Activated CD4-positive, alpha-beta T cell treated with anti-CD3 and anti-CD28 coated beads, Interleukin-2, amount 10 ng/mL, durations not matched to agents 24 days and 14 days (primary cell): ENCODE measurements at places on chromosomes 1 and 21. TPM values are rescaled to one million over a fixed set of nuclear protein-coding genes. Genes with fewer than 3 reads are reported as not detected.

KDF1 gene
- not detected in 2 replicates for total RNA-seq

ARHGAP29 gene
- total RNA-seq = not detected in 2 replicates

SLC45A1 gene
- 0.12 and 0.38 TPM in 2 replicates for total RNA-seq

PHLDA3 gene
- 11.7 and 12.0 TPM in 2 replicates for total RNA-seq

KLF17 gene
- total RNA-seq = not detected in 2 replicates

RXFP4 gene
- not detected in 2 replicates for total RNA-seq

DCST1 gene
- total RNA-seq = not detected in 2 replicates

RHD gene
- total RNA-seq = not detected in 2 replicates

SMCP gene
- total RNA-seq = not detected in 2 replicates

CACNA1E gene
- not detected in 2 replicates for total RNA-seq

FCRL1 gene
- not detected in 2 replicates for total RNA-seq

GRCh38 chr1:117566556-117566955 is 39.3 kb upstream of the TENT5C start:
- H3K36me3 ChIP-seq = no peaks in the 10 kb centered on the region
- peaks cover 12% of the 10 kb centered on the region for H3K27me3 ChIP-seq
- no peak overlapping the region for H3K27ac ChIP-seq
- peaks cover 4% of the 10 kb centered on the region for H3K4me1 ChIP-seq
- DNase-seq = no peak

- H3K36me3 ChIP-seq = no peaks in the 10 kb centered on the region
- H3K27ac ChIP-seq = no peak overlapping the region
- H3K27me3 ChIP-seq = no peaks in the 10 kb centered on the region
- DNase-seq = no peak
Measured at GRCh38 chr1:23403038-23403336, 21.6 kb downstream of the TCEA3 start.

- no peak overlapping the region for H3K4me3 ChIP-seq
- DNase-seq = no peak
- peaks cover 3% of the 10 kb centered on the region for H3K4me1 ChIP-seq
- no peaks in the 10 kb centered on the region for H3K36me3 ChIP-seq
- no peak overlapping the region for H3K27ac ChIP-seq
Measured at GRCh38 chr21:38851101-38851500, 45.4 kb downstream of the ETS2 start.

DNA sequence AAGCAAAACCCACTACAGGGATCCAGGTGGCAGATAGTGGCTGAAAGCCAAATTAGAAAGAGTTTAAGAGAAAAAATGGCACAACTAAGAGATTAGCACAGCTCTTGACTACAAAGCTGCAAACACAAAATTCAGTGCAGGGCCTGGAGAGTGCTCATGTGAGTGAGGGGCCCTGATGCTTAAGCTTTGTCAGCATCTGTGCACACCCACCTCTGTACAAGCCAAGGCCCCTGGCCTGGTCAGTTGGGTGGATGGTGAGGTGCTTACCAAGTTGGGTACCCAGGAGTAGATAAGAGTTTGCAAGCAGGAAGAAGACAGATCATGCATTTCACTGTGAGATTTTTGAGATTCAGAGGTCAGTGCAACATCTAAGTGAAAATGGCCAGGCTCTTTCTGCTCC is 62.7 kb upstream of the ATP1B1 start:
- H3K4me3 ChIP-seq = peak overlapping the region; percentile 70
- H3K27ac ChIP-seq = peak overlapping the region; percentile 83
- peak; percentile 64 for DNase-seq
- no peaks in the 10 kb centered on the region for H3K27me3 ChIP-seq

DNA sequence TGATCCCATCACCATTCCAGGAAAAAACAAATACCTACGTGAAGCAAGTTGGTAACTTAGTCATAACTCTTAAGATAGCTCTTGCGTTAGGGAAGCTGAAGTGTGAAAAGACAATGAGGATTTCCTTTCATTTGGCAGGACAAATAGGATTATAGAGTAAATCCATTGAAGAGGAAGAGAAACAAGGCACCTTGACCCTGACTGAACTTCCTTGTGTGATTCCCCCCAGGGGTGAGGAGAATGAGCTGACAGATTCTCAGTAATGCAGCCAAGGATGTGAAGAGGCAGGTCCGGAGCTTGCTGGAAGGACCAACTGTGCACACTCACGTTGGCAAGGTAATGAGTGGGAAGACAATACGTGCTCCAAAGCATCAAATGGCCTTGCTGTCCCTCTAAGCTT is 55.0 kb upstream of the HMCN1 start:
- no peak overlapping the region for H3K27ac ChIP-seq
- no peaks in the 10 kb centered on the region for H3K27me3 ChIP-seq
- H3K36me3 ChIP-seq = no peaks in the 10 kb centered on the region
- DNase-seq = peak; percentile 40
- H3K4me1 ChIP-seq = peaks cover 26% of the 10 kb centered on the region
- no peak overlapping the region for H3K4me3 ChIP-seq

DNA sequence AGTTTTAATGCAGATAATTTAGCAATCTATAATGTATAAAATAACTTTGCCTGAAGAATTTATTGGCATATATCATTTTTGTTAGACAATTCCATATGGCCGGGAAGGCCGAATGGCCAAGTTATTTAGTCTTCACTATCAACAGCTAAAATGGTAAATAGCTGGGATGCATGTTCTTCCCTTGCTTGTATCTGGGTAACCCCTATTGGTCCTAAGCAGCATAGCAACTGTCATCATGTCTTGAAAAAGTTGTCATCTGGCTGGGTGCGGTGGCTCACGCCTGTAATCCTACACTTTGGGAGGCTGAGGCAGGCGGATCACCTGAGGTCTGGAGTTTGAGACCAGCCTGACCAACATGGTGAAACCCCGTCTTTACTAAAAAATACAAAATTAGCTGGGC is 340.0 kb upstream of the DPYD start:
- no peaks in the 10 kb centered on the region for H3K36me3 ChIP-seq
- no peak overlapping the region for H3K27ac ChIP-seq
- no peak for DNase-seq
- no peak overlapping the region for H3K4me3 ChIP-seq

- peaks cover 10% of the 10 kb centered on the region for H3K4me1 ChIP-seq
- DNase-seq = peak; percentile 59
- H3K27me3 ChIP-seq = peaks cover 18% of the 10 kb centered on the region
- no peaks in the 10 kb centered on the region for H3K36me3 ChIP-seq
- H3K27ac ChIP-seq = peak overlapping the region; percentile 15
Measured at GRCh38 chr1:166999500-167000055, 10.5 kb downstream of the MAEL start.

- H3K4me1 ChIP-seq = peaks cover 16% of the 10 kb centered on the region
- H3K4me3 ChIP-seq = peak overlapping the region; percentile 90
- H3K36me3 ChIP-seq = peaks cover 3% of the 10 kb centered on the region
- peaks cover 25% of the 10 kb centered on the region for H3K27me3 ChIP-seq
Measured at GRCh38 chr1:234355782-234356510, 17.3 kb upstream of the COA6 start.

DNA sequence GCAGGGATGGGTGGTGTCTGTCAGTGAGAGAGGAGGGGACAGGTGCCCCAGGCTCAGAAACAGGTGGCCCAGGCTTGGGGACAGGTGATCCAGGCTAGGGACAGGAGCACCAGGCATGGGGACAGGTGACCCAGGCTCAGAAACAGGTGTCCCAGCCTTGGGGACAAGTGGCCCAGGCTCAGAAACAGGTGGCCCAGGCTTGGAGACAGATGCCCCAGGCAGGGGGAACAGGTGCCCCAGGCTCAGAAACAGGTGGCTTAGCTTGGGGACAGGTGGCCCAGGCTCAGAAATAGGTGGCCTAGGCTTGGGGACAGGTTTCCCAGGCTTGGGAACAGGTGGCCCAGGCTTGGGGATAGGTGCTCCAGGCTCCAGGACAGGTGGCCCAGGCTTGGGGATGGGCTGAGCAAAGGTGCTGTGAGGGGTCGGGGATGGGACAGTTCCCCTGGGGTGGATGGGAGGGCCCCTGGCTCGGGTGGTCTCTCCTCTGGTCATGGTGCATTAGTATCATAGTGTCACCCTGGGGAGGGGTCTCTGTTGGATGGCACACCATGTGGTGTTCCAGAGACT is 87.7 kb upstream of the C1orf174 start:
- DNase-seq = no peak
- peaks cover 3% of the 10 kb centered on the region for H3K4me1 ChIP-seq
- no peak overlapping the region for H3K4me3 ChIP-seq
- no peak overlapping the region for H3K27ac ChIP-seq
- no peaks in the 10 kb centered on the region for H3K36me3 ChIP-seq
- no peaks in the 10 kb centered on the region for H3K27me3 ChIP-seq

DNA sequence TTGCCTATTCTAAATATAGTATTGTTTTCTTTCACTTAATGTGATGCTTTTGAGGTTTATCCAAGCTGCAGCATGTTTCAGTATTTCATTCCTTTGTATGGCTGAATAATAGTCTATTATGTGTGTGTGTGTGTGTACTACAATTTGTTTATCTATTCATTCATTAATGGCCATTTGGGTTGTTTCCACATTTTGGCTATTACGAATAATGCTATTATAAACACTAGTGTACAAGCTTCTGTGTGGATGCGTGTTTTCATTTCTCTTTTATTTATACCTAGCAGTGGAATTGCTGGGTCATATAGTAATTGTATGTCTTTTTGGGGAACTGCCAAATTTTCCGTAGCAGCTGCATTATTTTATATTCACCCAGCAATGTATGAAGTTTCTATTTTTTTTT is 15.0 kb upstream of the THEM5 start:
- no peak overlapping the region for H3K4me3 ChIP-seq
- peaks cover 4% of the 10 kb centered on the region for H3K27me3 ChIP-seq
- peaks cover 11% of the 10 kb centered on the region for H3K36me3 ChIP-seq
- peaks cover 2% of the 10 kb centered on the region for H3K4me1 ChIP-seq

DNA sequence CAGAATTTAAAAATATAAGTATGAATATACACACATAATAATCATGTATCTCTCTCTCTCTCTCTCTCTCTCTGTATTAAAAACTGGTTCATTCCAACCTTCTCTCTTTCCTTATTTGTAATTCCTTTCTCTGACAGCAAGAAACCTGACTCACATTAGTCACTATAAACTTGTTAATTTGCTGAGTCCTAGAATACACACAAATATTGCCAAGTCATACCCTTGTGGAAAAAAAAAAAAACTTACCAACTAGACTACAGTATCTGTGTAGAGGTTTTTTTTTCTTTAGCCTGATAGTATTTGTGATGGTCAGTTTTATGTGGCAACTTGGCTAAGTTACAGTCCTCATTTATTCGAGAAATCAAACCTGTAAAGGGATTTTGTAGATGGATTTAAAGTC is 26.3 kb upstream of the NHLH2 start:
- no peak overlapping the region for H3K27ac ChIP-seq
- H3K36me3 ChIP-seq = no peaks in the 10 kb centered on the region
- no peaks in the 10 kb centered on the region for H3K4me1 ChIP-seq
